Regular cardiac myocyte (primary cell): ENCODE measurements at places on chromosomes 6 and 20. TPM values are rescaled to one million over a fixed set of nuclear protein-coding genes. Genes with fewer than 3 reads are reported as not detected.

Gene KLHDC3
- total RNA-seq: 64.8 and 107 TPM in 2 replicates

Gene TAGAP
- not detected in 2 replicates for total RNA-seq

Gene CABLES2
- total RNA-seq: 0.28 and 0.96 TPM in 2 replicates

Gene PTCRA
- total RNA-seq: 0.19 TPM in 1 of 2 replicates, not detected in the other

Gene RNF217
- total RNA-seq: 8.2 and 21.1 TPM in 2 replicates

Gene KCNK16
- not detected in 2 replicates for total RNA-seq

Gene VSTM2L
- total RNA-seq: 2.5 and 3.7 TPM in 2 replicates

Gene EYS
- total RNA-seq: under 0.01 TPM in 2 replicates

Gene AIF1
- not detected in 2 replicates for total RNA-seq

Gene TRAM2
- 98.0 and 131 TPM in 2 replicates for total RNA-seq

Gene C6orf58
- total RNA-seq: 0.19 TPM in 1 of 2 replicates, not detected in the other

Gene E2F1
- 2.8 and 16.1 TPM in 2 replicates for total RNA-seq

Gene BACH2
- under 0.01 TPM in 2 replicates for total RNA-seq

Gene PNLDC1
- total RNA-seq: 0.19 and 0.56 TPM in 2 replicates

Gene GDAP1L1
- not detected in 2 replicates for total RNA-seq

Gene CASP8AP2
- total RNA-seq: 12.7 and 16.1 TPM in 2 replicates

Gene CCNC
- total RNA-seq: 75.7 and 81.2 TPM in 2 replicates
